ENCODE measurements at places on chromosomes 1 and 21.

- no peak for DNase-seq
Observed at GRCh38 chr1:32538887-32539583, at the start of gene ZBTB8A. Gene ZBTB8A, plus strand, starts transcription at chr1:32539427. Its CDS starts 53,505 bp downstream, at chr1:32592932.

DNA sequence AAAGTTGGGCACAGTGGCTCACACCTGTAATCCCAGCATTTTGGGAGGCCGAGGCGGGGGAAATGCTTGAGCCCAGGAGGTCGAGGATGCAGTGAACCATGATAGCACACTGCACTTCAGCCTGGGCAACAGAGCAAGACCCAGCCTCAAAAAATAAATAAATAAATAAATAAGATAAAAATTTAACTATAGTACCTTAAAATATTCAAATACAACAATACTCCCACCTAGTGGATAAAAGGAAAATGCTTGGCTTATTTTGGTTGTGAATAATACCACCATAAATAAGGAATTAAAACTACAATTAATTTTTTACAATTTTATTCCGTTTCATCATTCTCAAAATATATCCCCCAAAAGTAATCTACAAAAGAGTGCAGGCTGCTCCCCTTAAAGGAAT lies 8.1 kb downstream of the PSMG1 start:
- no peak for DNase-seq

DNA sequence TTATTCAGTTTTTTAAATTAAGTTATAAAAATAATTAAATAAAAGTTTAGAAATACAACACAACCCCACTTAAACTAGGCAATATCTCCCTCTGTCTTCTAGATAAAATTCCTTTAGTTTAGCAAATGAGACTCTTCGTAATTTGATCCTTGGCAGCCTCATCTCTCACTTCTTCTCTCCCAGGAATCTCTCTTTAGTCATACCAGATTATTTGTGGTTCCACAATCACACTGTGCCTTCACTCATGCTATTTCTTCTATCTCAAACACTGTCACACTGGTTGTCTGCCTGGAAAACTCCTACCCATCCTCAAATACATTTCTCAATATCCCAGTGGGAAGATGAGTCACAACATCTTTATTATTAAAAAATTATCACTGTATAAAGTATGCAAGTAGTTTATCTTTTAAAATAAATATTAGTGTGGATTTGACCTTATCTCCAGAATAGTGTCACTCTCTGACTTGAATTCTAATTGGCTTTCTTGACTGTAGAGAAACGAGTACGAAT lies 195.5 kb downstream of the KCNH1 start:
- no peak for DNase-seq

DNA sequence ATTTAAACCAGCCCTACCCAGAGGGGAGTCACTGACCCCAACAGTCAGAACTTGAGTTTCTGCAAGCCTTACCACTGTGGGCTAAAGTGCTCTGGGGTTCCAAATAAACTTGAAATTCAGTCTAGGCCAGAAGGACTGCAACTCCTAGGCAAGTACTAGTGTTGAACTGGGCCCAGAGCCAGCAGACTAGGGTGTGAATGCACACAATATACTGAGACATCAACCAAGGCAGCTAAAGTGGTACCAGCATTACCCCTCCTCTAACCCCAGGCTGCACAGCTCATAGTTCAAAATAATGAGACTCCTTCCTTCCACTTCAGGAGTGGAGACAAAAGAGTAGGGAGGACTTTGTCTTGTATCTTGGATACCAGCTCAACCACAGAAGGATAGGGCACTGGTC lies 18.9 kb upstream of the IL20 start:
- no peak for DNase-seq

DNA sequence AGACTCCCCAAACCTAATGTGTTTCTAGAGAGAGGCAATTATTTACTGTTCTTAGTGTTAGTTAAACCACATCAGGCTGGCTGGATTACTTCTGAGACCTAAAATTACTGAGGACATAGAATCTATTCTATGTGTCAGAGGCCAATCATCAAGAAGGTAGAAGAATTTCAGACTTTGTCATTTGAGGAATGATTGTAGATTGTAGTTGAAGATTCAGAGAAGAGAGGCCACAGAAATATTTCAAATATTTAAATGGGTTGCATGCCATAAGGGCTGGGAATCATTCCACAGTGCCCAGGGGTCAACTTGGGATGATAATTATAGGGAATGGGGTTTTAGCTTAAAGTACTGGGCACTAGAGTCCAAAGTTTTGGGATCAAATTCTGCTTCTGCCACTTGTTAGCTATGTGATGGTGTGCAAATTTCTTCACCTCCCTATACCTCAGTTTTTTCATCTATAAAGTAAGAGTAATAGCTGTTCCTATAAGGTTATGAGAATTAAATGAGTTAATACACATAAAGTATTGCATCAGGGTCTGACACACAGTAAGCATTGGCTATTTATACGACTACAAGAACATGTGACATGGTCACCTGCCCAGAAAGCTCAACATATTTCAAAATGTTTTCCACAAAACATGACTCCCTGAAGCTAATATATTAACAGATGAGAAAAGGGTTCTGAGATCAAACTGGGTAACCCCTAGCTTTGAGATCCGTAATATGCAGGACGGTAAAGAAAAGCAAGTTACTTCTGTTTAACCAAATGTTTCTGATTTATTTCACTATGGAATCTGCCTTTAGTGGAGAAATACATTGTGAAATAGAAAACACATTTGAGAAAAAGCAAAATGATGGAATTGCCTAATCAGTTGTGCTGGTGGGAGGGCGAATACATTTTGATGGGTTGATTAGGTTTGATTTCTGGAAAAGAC lies 69.7 kb upstream of the SPAG17 start:
- no peak for DNase-seq

DNA sequence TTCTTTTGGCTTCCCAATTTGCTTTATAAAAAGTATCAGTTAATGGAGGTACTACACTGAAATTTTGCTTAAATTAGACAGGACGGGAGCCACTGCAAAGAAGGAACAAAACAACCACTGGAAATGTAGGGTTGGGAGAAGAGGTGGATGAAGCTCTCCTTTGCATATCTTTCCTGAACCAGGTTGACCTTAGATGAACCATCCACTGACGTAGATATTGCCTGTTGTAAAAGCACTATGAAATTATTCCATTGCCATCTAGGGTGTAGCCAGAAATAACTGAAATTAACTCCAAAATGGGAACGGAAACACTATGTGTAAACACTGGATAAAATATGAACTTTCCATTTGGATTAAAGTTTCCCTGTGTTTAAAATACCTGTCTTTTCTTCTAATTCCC lies 1.2 kb upstream of the ABL2 start:
- DNase-seq, result no peak

- DNase-seq, result no peak
Observed at GRCh38 chr21:14080764-14081096, 130.0 kb downstream of the LIPI start.

- DNase-seq, result no peak
Observed at GRCh38 chr1:210099921-210100320, 132.7 kb upstream of the SERTAD4 start.

DNA sequence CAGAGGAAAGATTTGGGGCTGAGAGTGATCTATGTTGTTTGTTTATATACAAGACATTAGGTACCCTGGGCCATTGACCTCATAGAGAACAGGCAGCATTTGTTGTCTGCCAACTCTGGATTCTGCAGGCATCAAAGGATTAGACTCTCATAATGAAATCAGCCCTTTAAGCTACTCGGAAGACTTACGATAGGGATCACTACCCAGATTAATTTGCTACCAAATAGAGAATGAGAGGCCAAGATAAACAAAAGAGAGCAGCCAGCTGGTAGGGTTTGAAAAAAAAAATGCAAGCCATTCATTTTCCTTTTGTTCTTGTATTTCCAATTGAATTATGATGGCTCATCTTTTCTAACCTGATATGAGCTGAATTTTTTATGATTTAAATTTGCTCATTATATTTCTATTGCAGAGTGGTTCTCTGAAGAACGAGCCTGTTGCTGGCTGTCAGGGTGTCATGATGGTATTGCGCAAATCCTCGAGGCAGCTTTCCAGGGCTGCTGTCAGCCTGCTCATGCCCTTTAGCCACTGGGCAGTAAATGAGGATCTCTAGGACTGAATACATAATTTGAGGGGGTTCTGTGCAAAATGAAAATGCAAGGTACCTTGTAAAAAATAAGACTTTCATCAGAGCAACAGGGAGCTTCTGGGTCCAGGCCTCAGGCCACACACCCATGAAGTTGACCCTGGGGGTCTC lies 116.4 kb upstream of the KCNJ15 start:
- DNase-seq, result no peak

DNA sequence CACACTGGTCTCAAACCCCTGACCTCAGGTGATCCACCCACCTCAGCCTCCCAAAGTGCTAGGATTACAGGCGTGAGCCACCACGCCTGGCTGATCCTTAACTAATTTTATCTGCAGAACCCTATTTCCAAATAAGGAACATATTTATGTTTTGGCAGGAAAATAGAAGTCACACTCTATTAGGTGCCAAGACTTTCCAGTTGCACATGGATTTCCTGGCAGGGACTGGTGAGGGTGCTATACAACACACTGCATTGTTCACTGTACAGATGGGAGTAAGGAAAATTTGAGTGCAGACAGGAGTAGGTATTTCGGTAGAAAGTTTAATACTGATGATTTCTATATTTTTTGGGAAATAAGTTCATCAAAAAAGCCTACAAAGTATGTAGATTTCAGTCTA lies 605.3 kb upstream of the B3GALT2 start:
- no peak for DNase-seq

DNA sequence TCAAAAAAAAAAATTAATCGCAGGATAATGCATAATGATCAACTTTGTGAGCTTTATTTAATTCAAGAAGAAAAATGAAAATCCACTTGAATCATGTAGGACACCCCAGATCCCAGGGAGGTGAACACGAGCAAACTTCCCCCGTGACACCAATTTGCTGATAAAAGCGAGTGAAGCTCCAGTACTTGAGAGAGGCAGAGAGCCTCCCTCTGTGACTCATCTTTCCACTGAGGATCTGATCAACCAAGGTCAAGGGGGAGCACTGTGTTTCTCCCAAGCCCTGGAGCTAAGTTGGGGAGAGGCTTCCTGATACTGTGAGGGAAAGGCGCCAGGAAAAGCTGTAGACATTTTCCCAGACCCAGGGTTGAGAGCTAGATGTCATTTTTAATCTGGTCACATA lies 160.9 kb downstream of the SLC44A5 start:
- DNase-seq, result no peak

- no peak for DNase-seq
Observed at GRCh38 chr21:41396558-41397075, 29.4 kb upstream of the MX1 start.

GRCh38 chr1:226100436-226101391 lies 38.2 kb downstream of the H3-3A start:
- DNase-seq, result no peak

DNA sequence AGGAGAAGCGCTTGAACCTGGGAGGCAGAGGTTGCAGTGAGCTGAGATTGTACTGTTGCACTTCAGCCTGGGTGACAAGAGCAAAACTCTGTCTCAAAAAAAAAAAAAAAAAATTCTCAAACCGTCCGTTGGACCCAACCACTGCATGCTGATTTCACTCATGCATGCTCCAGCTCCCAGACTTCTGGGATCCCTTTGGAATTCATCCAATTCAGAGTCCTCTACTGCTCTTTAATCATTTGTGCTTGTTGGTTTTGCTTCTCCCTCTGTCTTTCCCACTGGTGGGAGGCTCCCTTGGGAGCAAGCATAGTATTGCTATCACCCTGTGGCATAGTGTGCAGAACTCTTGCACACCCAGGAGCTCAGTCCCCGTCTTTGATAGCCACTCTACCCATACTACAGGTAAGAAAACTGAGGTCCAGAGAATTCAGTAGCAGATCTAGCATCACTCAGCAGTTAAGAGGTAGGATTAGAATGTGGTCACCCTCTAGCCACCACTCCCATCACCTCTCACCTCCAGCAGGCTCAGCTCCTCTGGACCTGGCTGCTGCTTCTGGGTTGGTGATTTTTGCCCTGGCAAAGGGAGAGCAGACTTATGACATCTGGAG lies 3.1 kb upstream of the LMNA start:
- no peak for DNase-seq

DNA sequence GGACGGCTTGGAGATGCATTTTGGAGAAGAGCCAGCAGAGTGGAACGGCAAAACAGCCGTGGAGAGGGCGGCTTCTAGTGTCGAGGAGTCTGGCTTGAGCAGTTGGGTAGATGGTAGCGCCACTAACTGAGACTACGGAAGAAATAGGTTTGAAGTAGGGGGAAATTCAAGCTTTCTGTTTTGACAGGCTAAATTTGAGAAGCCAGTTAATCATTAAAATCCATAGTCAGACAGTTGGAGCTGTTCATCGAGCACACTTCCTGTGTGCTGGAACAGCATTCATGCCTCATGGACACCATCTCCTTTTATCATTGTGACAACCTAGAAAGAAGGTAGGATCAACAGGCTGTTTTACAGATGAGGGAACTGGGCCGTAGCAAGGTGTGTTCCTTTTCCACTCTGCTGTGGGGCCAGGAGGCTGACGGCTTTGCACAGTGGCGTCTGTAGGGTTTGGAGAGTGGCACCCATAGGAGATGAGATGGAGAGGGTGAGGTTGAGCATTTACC lies 3.4 kb upstream of the PKLR start:
- DNase-seq, result no peak

DNA sequence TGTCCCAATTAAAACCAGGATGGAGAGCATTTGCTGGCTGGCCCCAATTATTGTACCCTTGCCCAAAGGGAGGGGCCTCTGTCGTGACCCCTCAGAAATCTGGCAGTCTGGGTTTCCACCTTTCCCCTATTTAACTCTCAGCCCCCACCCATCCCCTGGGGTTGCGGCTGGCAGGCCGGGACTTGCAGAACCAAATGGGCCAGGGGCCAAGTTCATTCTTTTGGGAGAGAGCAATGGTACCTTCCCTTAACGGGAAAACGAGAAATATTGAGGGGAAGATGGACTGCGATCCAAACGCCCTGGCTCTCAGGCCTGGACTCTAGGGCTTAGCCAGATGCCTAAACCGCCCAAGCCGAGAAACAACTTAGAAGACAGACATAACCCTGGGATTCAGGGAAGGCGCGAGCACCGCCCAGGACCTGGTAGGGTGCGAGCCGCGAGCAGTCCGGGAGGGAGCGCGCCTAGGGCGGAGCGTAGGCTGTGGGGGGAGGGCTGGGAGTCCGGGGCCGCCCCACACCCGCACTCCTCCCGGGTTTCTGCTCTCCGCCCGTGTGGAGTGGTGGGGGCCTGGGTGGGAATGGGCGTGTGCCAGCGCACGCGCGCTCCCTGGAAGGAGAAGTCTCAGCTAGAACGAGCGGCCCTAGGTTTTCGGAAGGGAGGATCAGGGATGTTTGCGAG lies at the start of gene SLC27A3:
SLC27A3 (plus strand) TSS at position 628 of the 678 bp plus-strand sequence. CDS start 91 bp downstream, outside the sequence.
- DNase-seq, result no peak

- DNase-seq, result no peak
Observed at GRCh38 chr1:172041102-172041501, 199.8 kb downstream of the DNM3 start.

GRCh38 chr1:20074725-20075171 lies 4.8 kb downstream of the PLA2G5 start:
- DNase-seq, result no peak
